ENCODE measurements at places on chromosomes 12 and 14.

DNA sequence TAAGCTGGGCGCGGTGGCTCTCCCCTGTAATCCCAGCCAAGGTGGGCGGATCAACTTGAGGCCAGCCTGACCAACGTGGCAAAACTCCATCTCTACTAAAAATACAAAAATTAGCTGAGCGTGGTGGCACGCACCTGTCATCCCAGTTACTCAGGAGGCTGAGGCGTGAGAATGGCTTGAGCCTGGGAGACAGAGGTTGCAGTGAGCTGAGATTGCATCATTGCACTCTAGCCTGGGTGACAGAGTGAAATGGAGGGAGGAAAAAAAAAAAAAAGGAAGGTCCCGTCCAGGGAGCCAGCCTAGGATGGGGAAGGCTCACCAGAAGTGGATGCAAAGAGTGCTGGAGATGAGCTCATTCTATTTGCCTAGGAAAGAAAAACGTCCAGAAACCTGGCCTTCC is 1.9 kb upstream of the CD27 start:
- DNase-seq = no peak

GRCh38 chr12:42696406-42697149 is 107.0 kb upstream of the PRICKLE1 start:
- no peak for DNase-seq

DNA sequence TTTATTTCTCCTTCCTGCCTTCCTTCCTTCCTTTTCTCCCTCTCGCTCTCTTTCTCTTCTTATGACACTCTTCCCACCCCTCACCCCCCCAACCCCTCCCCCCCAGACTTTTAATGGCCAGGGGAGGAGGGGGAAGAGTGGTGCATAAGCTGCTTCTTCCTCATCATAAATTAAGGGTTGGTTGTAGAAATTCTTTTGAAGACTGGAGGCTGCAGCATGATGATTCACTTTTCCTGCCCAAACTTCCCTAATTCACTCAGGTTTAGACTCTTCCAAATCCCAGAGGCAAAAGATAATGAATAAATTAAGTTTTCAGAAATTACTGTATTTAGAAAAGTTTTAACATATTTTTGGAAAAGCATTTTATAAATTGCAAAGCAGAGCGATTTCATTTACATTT is 58.2 kb downstream of the GRIP1 start:
- DNase-seq = no peak

DNA sequence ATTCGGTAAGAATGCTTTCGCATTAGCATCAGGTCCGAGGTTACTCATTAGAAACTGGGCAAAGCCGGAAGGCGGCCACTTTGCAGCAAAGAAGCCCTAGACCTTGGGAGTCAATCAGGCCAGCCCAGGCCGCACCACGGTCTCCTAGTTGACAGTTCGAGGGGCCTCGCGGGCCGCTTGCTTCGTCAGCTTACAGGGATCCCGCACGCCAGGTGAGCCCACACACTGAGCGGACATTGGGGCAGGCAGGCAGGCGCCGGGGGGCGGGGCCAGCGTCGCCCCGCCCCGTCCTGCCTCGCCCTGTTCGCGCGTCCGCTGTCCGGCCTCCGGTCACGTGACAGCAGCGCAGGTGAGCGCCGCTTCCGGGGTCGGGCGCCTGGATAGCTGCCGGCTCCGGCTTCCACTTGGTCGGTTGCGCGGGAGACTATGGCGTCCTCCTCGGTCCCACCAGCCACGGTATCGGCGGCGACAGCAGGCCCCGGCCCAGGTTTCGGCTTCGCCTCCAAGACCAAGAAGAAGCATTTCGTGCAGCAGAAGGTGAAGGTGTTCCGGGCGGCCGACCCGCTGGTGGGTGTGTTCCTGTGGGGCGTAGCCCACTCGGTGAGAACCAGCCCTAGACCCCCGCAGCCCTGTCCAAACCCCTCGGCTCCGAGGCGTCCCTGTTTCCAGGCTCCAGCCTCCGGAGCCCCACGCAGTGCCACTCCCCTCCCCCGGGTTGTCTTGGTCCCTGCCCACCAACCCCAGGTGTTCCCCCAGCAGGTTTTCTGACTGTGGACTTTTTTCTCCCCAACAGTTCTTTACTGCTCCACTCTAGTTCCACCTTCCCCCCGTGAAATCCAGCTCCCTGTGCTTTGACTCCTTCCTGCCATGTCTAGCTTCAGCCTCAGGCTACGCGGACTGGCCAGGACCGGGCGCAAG is at the start of gene PIP4K2C:
TSS of gene PIP4K2C (plus strand) at position 329 of the 918 bp plus-strand sequence. CDS start at position 427, 98 bp downstream.
- peak; percentile 95 for DNase-seq

DNA sequence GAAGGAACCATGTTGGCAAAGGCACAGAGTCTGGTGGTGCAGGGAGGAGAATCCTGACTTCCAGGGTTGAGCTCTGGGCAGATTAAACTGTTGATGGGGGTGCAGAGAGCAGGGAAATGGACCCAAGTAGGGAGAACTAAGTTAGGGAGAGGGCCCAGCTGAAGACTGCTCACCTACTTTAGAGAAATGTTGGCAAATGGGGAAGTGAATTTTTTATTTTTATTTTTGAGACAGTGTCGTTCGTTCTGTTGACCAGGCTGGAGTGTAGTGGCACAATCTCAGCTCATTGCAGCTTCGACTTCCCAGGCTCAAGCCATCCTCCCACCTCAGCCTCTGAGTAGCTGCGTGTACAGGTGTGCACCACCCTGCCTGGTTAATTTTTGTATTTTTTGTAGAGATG is 32.1 kb upstream of the TUBA1A start:
- no peak for DNase-seq

DNA sequence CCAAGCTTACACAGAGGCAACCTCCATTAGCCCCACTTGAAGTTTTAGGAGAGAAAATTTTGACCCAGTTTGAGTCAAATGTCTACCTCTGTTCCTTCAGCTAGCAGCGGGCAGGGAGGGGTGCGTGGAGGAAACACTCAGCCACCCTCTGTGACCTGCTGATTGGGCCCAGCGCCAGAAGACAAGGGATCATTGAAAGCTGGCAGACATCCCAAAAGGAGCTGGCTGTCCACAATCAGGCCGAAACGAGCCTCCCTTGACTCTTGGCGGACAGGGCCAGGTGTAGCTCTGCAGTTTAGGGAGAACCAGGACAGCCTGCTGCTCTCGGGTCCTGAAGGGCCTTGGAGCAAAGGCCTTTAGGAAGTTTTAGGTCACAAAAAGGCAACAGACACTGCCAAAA is 41.3 kb downstream of the CD9 start:
- DNase-seq = no peak

DNA sequence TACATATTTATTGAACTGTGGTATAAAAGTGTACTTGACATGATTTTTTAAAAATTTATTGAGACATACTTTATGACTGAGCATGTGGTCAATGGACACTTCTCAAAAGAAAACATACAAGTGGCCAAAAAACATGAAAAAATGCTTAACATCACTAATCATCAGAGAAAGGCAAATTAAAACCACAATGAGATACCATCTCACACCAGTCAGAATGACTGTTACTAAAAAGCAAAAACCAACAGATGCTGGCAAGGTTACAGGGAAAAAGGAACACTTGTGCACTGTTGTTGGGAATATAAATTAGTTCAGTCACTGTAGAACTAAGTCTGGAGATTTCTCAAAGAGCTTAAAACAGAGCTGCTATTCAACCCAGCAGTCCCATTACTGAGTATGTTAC is 1177.6 kb downstream of the GALC start:
- no peak for DNase-seq

DNA sequence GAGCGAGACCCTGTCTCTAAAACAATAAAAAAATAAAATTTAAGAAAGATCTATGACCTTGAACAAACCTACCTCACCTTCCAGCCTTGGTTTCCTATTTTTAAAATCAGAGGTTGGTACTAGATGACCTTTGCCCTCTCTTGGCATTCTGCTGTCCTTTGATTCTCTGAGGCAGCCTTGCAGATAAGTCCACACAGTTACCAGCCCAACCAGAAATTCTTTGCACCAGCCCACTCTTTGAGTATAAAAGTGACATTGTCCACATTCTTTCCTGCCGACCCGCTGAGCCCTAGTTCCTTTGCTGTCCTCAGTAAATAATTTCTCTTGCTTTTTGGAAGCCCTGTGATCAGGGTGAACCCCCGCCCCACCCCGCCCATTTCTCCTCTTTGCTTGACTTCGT is 150.4 kb downstream of the PHETA1 start:
- no peak for DNase-seq

- DNase-seq = no peak
Measured at GRCh38 chr12:124696693-124697476, 129.5 kb upstream of the NCOR2 start.

DNA sequence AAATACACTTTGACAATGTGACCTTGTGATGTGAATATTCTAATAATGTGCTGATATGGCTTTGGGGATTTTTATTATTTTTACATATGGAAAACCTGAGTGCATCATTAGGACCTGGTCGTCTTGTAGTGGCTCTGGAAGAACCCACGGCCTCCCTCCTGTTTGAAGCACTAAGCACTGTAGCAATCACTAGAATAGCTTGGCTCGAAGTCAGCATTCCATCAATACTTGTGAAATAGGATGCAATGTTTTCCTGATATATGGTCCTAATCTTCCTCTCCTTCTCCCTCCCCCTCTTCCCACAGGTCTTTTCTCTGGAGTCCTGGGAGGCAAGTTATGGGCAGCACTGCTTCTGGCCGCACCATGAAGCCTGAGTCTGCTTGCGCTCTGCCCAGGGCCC is 71.9 kb downstream of the NRXN3 start:
- no peak for DNase-seq

DNA sequence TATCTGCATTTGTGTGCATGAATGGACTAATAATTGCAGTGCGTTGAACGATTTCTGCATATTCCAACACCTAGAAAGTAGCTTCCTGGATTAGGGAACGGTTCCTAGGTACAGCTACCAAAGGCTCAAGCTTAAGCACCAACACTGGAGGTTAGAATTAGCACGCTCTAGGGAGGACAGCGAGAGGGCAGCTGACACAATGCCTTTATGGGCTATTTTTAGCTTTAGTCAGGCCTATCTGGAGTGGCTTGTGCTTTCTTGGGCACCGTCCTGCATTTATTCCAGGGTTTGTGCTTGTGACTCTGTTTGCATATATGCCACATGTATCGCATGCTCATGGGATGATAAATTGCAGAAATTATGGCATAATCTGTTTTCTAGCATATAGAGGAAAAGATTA is 13.7 kb downstream of the ETV6 start:
- DNase-seq = no peak

DNA sequence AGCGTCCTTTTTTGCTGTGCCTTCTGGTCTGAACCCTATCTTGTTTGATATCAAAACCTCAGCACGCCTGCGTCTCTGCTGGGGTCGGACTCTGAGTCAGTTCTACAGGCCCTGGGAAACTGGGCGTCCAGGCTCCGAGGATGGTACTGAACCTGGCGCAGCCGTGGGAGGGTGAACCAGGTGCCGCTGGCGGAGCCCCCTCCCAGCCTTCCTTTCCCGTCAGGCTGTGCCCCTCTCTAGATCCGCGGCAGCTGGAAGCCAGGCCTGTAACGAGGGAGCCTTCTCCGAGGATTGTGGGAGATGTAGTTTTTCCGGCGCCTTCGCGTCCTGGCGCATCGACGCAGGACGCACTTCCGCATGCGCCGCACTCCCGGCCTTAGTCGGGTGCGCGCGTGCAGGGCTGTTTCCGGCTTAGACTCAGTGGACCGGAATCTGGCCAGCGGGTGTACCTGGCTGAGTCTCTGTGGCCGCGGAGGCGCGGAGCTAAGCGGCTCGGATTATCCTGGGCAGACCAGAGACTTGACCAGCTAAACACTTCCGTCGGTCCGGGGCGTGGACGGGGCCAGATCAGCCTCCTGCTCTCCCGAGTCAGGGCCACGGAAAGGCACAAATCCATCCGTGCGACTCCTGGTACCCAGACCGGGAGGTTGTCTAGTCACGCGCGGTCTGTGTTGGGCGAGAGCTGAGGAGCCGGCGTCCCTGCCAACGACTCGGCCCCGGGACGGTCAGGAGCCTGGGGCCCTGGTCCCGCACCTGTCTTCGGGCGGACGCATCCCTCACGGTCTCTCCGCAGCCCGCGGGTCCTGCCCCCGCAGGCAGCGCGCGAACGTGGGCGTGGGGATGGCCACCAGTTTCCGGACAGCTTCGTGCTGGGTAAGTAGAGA is at the start of gene ZNF26:
TSS of gene ZNF26 (plus strand) at position 367 of the 884 bp plus-strand sequence. CDS start at position 841, 474 bp downstream.
- peak; percentile 89 for DNase-seq

GRCh38 chr12:50739611-50740010 is 24.3 kb upstream of the ATF1 start:
- no peak for DNase-seq

DNA sequence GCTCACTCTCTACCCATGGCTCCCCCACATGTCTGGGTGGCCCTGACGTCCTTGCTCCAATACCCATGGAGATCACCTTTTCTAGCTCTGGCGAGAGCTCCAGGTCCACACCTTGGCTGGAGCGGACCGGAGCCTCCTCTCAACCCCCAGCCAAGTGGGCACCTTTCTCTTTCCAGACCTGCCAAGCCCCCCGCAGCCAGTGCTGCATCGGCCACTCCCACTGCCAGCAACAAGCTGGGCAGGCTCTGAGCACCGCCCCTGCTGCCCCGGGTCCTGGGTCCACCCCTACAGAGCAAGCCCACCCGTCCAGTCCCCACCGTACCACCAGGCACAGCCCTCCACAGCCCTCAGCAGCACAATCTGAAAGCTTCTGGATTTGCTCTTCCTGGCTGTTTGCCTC is 98.2 kb upstream of the C14orf180 start:
- DNase-seq = no peak

DNA sequence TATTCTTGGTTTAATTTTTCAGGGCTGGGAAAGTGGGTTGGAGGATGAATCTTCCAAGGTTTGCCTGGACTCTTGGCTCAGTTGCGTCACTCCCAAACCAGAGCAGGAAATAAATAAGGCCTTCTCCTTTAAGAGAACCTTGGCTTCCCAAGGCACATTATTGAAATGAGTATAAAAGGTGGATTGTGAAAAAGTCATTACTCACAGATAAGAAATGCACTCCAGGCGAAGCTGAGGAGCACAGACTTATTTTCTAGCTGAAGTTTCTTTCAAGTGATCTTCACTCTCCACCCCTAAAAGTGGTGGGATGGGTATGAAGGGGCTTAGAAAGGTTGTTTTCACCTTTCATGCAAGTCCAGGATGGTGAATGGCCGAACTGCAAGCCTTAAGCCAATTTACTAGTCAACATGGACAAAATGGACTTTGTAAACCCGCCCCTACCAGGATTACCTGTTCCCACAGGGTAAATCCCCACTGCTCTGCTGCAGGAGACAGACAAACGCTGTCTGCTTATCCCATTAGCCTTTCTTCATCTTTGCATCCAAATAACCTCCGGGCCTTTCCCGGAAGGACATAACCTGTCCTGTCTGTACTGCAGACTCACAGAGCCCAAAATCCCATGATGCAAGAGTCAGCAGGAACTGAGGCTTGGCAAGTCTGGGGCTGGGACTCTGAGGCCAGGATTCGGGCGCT is 207.6 kb downstream of the BCL11B start:
- DNase-seq = no peak

All from right kidney (tissue), 9 donors.